GM12878 (cell line): ENCODE measurements at places on chromosomes 1 and 21.

DNA sequence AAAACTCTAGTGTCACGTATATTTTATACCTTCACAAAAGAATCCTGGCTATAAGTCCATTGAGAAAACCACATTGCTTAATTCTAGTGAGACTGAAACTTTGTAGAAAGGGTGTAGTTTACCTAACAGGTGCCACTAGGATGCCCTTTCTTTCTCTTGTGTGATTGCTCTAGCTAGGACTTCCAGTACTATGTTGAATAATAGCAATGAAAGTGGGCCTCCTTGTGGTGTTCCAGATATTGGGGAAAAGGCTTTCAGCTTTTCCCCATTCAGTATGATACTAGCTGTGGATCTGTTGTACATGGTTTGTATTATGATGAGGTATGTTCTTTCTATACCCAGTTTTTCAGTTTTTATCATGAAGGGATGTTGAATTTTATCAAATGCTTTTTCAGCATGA lies 39.7 kb upstream of the CHODL start:
- H3K36me3 ChIP-seq = no peaks in the 10 kb centered on the region
- DNase-seq = no peak
- H3K4me1 ChIP-seq = no peaks in the 10 kb centered on the region
- no peaks in the 10 kb centered on the region for H3K27me3 ChIP-seq

DNA sequence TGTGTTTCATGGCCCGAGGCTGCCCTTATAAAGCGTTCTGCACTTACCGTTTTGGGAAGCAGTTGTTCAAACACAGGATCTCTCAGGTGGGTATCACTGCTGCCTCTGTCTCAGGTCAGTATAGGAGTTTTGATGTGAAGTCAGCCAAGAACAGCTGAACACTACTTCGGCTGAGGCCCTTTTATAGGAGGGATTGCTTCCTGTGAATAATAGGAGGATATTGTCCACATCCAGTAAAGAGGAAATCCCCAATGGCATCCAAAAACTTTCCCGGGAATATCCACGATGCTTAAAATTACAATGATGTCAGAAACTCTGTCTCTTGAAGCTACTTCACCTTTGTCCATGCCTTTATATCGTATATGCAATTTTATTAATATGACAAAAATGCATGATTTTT lies at the start of gene SELE:
Gene SELE (minus strand): TSS at position 156 of the 400 bp plus-strand sequence. CDS start 467 bp downstream, outside the sequence.
- H3K27me3 ChIP-seq = peaks cover 4% of the 10 kb centered on the region
- no peaks in the 10 kb centered on the region for H3K4me1 ChIP-seq
- H3K27ac ChIP-seq = no peak within 1 kb of the TSS
- no peaks in the 10 kb centered on the region for H3K36me3 ChIP-seq

GRCh38 chr1:26780344-26780957 lies 7.3 kb upstream of the PIGV start:
- H3K27me3 ChIP-seq = no peaks in the 10 kb centered on the region
- peaks cover 22% of the 10 kb centered on the region for H3K36me3 ChIP-seq
- H3K4me1 ChIP-seq = peaks cover 5% of the 10 kb centered on the region; the same call in 1 of the 2 replicates

- H3K36me3 ChIP-seq = no peaks in the 10 kb centered on the region
- peak overlapping the region; percentile 46; the same call in 1 of the 2 replicates for H3K27ac ChIP-seq
- no peaks in the 10 kb centered on the region for H3K27me3 ChIP-seq
- H3K4me3 ChIP-seq = no peak overlapping the region
Observed at GRCh38 chr1:28115267-28115666, 26.9 kb upstream of the EYA3 start.

DNA sequence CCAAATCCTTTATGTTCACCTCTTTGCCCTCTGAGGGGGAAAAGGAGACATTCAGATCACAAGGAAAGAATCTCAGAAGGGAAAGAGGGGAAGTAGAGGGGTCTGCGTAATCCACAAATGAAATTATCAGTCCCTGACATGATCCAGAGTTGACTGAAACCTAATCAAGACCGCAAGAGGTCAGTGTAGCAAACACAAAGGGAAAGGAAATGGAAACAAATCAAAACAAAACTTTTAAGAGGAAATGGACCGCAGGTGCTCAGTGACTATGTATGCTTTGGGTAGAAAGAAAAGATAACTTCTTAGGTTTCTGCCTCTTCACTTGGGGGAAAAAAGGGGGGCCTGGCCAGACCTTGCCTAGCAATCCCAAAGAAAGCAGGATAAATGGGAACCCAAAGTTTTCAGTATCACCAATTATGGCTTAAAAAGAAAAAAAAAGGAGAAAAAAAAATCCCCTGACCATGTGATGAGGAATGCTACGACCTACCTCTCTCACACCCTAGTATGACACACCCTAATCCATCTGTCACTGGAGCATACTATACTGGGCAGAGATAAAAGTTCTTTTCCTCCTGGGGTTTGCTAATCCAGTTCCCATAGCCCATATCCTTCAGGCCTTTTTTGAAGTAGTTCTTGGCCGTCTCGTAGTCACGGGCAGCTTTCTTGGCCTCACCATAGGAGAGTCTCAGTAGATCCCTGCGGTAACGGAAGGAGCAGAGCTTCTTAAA lies 16.9 kb downstream of the CHRNB2 start:
- H3K27me3 ChIP-seq = no peaks in the 10 kb centered on the region
- H3K4me1 ChIP-seq = peaks cover 12% of the 10 kb centered on the region
- no peak for DNase-seq
- H3K27ac ChIP-seq = no peak overlapping the region

DNA sequence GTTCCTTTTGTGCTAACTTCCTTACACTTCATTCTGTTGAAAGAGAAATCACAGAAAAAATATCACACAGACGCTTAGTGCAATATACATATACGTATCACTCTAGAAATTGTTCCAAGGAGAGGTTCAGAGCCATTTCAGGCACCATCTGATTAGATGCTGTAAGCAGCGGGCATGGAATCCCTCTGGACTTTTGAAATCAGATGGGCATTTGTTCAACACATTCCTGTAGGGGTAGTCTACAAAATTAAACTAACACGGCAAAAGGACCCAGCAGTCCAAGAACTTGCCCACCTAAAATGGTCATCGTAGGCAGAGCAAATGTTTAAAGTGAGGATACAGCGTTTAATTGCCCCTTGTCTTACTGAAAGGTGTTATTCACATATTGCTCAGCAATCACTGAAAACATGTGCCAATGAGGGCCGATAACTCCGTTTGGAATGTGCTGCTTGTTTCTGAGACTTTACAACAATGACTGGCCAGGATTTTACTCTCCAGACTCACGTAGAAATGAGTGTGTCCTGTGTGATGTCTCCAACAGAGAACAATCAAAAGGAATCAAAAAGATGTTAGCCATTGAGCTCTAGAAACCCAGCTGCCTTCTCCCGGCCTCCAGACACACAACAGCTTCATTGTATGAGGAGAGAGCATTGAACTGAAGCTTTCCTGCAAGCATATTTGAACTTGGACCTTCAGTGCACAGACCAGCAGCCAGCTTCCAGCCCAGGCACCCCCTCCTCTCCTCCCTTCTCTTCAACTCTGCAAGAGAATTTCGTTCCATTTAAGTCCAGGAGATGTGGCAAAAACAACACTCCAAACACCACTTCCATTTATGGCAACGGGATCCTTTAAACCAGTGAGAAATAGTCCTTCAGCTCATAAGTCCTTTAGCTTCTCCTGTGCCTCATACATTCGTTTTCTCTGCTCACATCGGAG lies 32.1 kb upstream of the ADORA3 start:
- H3K36me3 ChIP-seq = no peaks in the 10 kb centered on the region
- no peak overlapping the region for H3K4me3 ChIP-seq
- H3K27me3 ChIP-seq = no peaks in the 10 kb centered on the region

DNA sequence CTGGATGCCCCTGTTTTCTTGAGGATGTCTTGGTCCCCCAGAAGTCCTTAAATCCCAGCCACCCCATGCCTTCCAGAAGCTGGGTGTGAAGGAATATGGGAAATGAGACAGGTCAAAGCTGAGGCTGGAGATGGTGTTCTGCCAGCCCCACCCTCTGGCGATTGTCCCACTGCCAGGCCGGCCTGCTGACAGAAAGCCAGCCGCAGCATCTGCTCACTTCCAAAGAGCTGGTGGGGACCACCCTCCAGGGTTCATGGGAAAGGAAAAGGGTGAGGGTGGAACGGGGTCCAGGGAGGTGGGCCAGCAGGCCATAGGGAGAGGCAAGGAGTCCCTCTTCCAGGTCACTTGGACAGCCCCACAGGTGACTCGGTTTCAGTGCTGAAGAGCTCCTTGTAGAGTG lies 1.9 kb upstream of the LINGO4 start:
- DNase-seq = no peak
- no peak overlapping the region for H3K27ac ChIP-seq
- H3K4me1 ChIP-seq = peaks cover 6% of the 10 kb centered on the region; the same call in 1 of the 2 replicates
- H3K36me3 ChIP-seq = no peaks in the 10 kb centered on the region
- no peaks in the 10 kb centered on the region; the same call in 1 of the 2 replicates for H3K27me3 ChIP-seq
- H3K4me3 ChIP-seq = no peak overlapping the region

- no peak for DNase-seq
- H3K36me3 ChIP-seq = no peaks in the 10 kb centered on the region
- H3K4me1 ChIP-seq = peaks cover 6% of the 10 kb centered on the region; the same call in 1 of the 2 replicates
- no peaks in the 10 kb centered on the region for H3K27me3 ChIP-seq
Observed at GRCh38 chr1:200438911-200439310, 29.1 kb upstream of the ZNF281 start.

DNA sequence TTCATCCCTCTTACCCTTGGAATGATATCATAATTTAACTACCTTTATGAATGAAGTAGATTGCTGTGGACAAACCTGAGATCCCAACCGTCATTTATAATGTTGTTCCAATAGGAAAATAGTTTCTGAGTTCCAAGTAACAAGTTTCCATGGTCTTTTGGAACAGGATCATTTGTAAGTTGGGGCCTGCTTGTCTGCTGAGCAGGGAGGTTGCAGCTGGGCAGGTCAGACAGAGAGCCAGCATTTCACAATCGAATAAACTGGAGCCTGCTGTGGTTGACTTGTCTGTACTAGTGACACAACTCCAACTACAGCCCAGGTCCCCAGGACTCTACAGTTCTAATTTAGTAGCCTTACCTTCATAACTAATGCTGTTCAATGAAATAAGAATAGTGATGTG lies 18.6 kb upstream of the RALGPS2 start:
- H3K27ac ChIP-seq = no peak overlapping the region
- no peak overlapping the region for H3K4me3 ChIP-seq
- no peaks in the 10 kb centered on the region for H3K27me3 ChIP-seq
- DNase-seq = no peak
- H3K36me3 ChIP-seq = no peaks in the 10 kb centered on the region
- no peaks in the 10 kb centered on the region for H3K4me1 ChIP-seq

- H3K27me3 ChIP-seq = peaks cover 4% of the 10 kb centered on the region; the same call in 1 of the 2 replicates
- no peaks in the 10 kb centered on the region for H3K4me1 ChIP-seq
- no peak within 1 kb of the TSS for H3K4me3 ChIP-seq
- H3K27ac ChIP-seq = no peak within 1 kb of the TSS
- no peak for DNase-seq
- H3K36me3 ChIP-seq = no peaks in the 10 kb centered on the region
Observed at GRCh38 chr1:78490861-78491450, at the start of gene PTGFR. Gene PTGFR (plus strand): TSS chr1:78490974. CDS start chr1:78492744, 1,770 bp downstream.

DNA sequence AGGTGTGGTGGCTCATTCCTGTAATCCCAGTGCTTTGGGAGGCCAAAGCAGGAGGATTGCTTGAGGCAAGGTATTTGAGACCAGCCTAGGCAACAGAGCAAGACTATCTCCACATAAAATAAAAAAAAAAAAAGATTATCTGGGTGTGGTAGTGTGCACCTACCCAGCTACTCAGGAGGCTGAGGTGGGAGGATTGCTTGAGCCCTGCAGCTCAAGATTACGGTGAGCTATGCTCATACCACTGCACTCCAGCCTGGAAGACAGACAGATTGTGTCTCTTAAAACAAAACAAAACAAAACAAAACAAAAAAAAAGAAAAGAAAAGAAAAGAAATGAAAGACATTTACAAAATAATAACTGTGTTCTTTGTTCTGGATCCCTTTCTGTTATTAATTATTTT lies 6.1 kb upstream of the TLCD4 start:
- no peaks in the 10 kb centered on the region for H3K27me3 ChIP-seq

DNA sequence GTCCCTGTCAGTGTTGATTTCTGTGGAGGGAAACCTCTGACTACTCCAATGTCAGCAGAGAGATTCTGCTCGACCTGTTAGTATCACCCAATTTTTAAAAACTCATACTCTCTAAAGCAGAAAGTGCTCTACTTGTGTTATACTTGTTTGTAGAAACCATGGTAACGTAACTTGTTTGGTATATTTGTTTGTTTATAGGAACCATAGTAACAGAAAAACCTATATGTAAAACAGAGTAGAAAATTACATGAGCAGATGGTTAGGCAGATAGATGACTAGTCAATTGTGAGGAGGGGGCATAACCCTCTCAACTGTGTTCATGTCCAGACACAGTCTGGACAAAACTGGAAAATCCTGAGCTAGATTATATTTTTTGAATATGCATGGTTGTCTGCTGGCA lies 6.7 kb downstream of the TRIM45 start:
- no peak for DNase-seq
- H3K4me3 ChIP-seq = no peak overlapping the region
- no peak overlapping the region for H3K27ac ChIP-seq
- H3K36me3 ChIP-seq = no peaks in the 10 kb centered on the region
- H3K27me3 ChIP-seq = no peaks in the 10 kb centered on the region

GRCh38 chr1:225737866-225738265 lies 39.8 kb upstream of the SRP9 start:
- H3K27me3 ChIP-seq = no peaks in the 10 kb centered on the region; the same call in 1 of the 2 replicates
- H3K4me1 ChIP-seq = no peaks in the 10 kb centered on the region
- no peak overlapping the region for H3K4me3 ChIP-seq
- H3K36me3 ChIP-seq = no peaks in the 10 kb centered on the region

DNA sequence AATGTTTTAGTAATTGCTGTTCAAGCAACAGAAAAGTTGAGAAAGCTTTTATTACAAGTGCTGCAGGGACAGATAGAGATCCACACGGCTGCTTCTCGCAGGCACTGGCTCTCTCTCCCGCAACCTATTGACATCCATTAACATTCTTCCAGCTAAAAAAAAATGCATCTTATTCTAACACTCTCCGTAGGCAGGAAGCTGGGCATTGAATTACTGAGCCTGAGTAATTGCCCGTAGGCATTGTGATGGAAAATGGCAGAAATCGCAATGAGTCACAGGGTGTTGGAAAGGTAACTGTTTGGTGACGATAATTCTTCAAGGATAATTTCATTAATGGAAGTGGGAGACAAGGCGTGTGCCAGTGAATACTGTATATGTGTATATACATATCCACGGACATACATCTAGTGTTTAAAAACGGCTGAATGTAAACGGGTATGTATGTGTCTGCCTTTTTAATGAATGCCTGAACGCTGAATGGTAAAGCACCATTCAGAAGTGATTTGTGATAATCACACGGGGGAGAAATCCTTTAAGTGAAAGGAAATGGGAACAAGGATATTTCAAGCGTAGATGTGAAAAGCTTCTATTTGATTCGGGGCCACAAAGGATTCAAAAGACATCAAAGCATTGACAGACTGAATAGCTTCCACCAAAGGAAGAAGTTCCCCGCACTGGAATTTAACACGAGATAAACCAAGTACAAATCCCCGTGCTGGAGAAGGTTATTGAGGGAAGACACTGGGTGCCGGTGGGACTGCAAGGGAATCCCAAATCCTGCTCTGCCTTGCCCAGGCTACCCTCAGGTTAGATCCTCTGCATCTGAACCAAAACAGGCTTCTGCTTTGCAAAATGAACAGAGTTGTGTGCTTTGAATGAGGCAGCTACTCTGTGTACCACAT lies 567.2 kb downstream of the NPHP4 start:
- no peaks in the 10 kb centered on the region for H3K36me3 ChIP-seq
- H3K4me3 ChIP-seq = no peak overlapping the region
- no peaks in the 10 kb centered on the region for H3K4me1 ChIP-seq
- H3K27ac ChIP-seq = no peak overlapping the region
- no peak for DNase-seq
